ELR (cell line): ENCODE measurements at places on chromosomes 2 and 18.

DNA sequence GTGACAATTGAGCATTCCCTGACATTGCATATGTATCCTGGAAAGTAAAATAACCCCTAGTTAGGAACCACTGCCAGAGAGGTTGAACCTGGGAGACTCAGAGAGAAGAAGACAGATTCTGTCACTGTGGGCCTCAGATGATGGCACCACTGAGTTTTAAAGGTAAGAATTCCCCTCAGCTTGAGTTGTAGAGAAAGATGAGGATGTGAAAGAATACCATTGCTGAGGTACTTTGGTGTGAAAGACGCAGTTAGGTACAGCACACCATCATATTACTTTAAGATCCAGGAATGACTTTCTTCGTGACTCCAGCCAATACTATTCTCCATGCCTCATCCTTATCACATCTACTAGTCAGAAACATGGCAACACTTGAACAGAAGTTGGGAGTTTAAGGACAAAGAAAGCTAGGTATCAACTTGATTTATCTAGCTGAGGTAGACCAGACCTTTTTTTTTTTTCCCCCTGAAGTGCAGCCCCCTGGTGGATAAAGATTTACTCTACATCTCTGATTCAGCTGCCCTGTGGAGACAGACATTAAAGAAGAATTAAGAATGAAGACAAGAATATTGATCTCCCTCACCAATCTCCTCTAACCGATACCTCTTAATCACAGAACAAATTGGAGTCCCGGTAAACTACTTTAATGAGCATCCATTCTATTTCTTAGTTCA, 630.5 kb upstream of the FANCL start:
- DNase-seq = peak; percentile 10

GRCh38 chr2:132275396-132275795, 113.6 kb upstream of the ANKRD30BL start:
- DNase-seq = no peak

GRCh38 chr2:160474319-160474645, 19.3 kb downstream of the RBMS1 start:
- DNase-seq = no peak

DNA sequence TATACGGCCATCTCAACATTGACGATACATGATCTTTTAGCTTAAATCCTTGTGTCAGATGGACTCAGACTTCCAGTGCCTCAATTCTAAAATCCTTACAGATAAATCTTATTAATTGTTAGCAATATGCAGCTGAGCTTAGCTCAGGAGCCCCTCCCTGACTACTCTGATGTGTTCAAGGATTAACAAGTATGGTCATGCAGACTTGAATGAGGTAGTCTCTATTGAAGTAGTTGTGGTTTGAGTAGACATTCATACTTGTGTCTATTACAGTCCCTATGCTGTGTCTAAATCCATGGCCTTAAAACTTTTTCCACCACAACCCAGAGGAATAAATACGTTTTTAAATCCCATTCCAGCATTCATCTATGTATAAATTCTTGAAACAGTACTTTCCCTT, 119.5 kb downstream of the NUP35 start:
- DNase-seq = no peak

- no peak for DNase-seq
Observed at GRCh38 chr18:48875942-48876511, 74.7 kb downstream of the SMAD7 start.
